ENCODE measurements at places on chromosomes 2 and 18.

DNA sequence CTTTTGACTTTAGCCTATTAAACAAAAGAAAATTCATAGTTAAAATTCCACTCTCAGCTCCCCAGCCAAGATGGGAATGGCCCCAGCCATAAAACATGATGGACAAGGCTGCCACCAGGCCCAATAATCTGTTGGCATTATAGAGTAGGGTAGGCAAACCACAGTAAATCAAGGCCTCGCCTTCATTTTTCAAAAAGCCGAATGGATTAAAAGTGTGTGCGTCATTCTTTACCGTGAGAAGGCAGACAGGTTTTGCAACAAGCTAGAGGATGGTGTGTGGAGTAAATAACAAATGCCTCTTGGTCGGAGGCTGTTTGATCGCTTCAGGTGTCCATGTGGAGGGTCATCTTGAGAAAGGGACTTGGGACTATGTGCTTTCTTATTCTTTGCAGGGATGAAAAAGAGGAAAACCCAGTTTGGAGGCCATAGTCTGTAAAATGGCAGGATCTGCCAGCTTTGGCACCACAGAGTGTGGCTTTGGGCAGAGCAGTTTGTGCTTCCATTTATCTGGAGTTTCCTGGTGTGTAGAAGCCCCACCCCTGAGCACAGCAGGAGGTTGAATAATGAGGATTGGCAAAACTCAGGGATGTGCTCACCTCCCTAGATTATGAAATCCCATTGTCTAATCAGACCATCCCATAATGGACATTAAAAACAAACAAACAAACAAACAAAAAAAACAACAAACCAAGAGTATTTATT is 57.1 kb upstream of the ITGB6 start:
- DNase-seq = no peak

- no peak for DNase-seq
Observed at GRCh38 chr2:131015764-131016163, 77.5 kb downstream of the FAM168B start.

- DNase-seq = no peak
Observed at GRCh38 chr2:222025881-222026271, 272.9 kb downstream of the PAX3 start.

- no peak for DNase-seq
Observed at GRCh38 chr2:65727816-65728215, 295.4 kb upstream of the SPRED2 start.

GRCh38 chr2:233414273-233414654 is 60.0 kb downstream of the DGKD start:
- DNase-seq = no peak

DNA sequence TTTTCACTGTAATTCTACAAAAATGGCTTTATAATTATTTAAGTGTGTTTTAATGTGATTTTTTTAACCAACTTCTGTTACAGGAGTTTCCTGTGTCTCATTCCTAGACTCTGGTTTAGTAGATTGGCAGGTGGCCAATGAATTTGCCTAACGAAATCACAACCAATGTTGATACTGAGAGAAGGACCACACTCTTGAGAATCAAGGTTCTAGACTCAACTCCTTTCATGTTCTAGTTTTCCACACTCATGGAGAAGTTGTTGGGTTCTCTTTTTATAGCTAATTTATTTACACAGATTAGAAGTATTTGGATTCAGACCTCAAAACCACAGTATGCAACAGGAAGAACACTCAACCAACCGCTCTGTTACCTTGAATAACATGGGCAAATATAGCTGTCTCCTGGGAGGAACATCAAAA is 22.6 kb upstream of the USP34 start:
- DNase-seq = no peak

DNA sequence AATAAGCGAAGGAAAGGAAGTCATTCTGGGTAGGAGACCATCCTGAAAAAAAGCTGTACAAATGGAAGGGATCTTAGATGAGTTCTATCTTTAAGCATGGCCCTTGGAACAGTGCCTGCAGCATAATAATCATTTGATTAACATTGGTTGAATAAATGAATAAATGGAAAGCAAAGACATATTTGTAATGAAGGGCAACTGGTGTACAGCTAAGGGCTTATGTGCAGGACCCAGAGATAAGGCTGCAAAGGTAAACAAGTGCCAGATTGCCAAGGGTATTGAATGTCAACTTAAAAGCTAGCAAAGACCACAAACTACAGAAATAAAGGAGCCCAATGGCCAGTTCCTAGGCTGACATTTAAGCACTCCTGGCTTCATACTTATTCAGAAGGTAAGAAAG is 19.4 kb downstream of the IMMT start:
- DNase-seq = no peak

DNA sequence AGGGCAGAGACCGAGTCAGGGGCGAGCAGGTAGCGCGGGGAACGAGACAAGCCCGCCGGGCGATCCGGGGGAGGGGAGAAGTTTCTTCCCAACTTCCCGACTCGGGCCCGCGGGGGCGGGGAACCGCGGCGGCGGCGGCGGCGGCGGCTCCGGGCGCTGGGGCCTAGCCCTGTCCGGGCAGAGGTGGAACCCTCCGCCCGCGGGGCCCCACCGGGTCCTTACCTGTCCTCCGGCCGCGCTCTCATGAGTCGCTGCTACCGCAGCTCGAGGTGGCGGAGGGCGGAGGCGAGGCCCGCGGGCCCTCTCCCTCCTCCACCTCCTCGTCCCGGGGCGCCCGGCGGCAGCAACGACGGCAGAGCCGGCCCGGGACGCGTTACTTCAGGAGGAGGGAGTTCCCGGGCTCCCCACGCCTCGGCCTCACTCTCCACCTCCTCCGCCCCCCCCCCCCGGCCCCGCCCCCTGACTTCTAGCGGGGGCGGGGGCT is at the start of gene YES1:
Gene YES1, minus strand, starts transcription at position 351 of the 484 bp plus-strand sequence. CDS start 55,415 bp downstream, outside the sequence.
- DNase-seq = peak; percentile 30

- no peak for DNase-seq
Observed at GRCh38 chr18:21634588-21635199, 22.6 kb downstream of the SNRPD1 start.

- DNase-seq = no peak
Observed at GRCh38 chr2:219727771-219728429, 100.5 kb downstream of the SLC4A3 start.
